ENCODE measurements at places on chromosomes 4 and X. TPM values are rescaled to one million over a fixed set of nuclear protein-coding genes. Genes with fewer than 3 reads are reported as not detected.

DNA sequence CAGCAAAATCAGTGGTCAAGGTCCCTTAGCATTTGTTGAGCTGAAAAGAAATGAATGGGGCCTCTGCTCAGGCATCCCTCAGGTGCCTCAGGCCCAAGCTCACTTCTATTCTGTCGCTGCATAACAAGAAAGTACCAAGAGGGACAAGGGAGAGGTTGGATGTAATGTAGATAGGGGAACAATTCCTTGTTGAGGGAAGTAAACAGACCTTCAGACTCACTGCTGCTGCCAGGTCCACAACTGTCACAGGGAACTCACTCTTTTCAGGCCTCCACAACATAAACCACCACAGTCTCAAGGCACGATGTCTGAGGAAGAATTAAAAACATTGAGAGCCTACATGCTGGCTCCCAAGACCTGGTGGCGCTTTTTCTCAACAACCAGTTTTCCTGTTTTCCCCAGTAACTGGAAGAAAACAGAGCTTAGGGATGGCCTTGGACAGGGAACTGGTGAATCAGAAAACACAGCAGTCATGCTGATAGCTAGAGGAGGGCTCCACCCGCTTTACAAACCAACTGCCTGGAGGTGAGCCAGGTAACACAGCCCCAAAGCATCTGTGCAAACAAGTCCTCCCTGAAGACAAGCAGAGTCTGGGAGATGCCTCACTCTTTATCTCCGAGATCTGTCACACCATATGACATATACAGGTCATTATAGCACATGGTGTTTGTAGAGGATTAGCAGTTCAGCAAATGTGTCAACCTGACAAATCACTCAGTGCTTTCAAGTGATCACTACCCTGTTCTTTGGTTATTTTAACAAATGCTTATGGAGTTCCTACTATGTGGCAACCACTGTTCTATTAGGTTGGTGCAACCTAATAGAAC lies 14.3 kb upstream of the AWAT1 start:
- DNase-seq: peak; percentile 33

DNA sequence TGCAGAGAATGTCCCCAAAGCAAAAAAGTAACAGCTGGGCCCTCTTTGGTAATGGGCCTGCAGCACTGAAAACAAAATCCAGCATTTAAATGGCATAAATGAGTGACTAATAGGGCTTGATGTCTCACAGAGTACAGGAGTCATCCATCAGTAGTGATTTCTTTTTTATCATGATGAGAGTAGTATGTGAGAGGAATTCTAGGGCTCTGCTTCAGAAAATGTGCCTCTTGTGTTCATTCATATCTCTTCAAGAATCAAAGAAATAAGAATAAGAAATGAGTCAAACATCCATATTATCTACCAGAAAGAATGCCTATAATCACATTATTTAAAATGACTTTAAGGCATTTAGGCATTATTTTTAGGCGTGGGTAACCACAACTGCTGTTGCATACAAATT lies 792.9 kb upstream of the HTR2C start:
- no peak for DNase-seq

GRCh38 chr4:186984105-186984644 lies 260.5 kb upstream of the FAT1 start:
- DNase-seq: no peak

Gene ALB
- not detected for total RNA-seq

DNA sequence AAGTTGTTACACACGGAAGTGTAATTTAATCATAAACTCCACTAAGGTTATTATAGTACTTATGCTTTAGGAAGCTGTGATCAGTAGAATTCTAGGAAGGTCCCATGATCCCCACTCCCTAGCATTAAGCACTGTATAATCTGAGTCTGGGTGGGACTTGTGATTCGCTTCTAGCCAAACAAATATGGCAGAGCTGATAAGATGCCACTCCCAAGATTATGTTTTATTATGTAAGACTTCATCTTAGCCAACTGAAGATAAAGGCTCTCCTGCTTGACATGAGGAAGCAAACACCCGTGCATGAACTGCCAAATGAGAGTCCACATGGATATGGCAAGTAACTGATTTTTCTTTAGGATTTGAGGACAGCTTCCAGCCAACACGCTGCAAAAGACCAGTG lies 186.4 kb upstream of the NDST3 start:
- no peak for DNase-seq

DNA sequence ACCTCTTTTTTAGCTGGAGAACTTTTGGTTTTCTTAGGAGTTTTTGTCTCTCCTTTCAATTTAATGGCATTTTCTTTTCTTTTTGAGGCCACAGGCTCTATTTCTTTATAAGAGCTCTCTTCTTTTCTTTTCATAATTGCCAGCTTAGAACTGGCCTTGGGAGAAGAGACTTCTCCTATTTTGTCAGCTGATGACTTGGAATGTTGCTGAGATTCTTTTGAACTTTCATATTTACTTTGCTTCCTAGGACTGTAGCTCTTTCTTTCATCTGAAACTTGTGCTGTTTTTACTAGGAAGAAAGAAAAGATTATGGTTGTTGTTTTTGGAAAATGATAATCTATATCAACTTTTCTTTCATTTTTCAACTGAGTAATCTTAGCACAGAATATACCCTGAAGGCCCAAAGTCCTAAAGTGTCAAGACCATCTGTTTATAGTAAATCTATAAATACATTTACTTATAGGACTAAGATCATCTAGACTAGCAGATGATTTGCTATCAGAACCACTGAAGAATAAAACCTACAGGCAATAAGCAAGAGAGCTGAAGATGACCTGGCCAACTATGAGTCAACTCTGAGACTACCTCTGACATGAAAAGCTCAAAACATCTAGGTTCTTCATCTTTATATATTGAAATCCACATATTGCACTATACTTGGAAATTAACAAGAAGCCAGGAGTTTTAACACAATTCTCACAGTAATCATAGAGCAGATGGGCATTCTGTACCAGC lies 45.6 kb downstream of the RFC1 start:
- DNase-seq: no peak

GRCh38 chr4:20616848-20617247 lies 83.4 kb upstream of the PACRGL start:
- DNase-seq: no peak

GRCh38 chr4:56696056-56696455 lies 15.0 kb upstream of the HOPX start:
- DNase-seq: no peak

DNA sequence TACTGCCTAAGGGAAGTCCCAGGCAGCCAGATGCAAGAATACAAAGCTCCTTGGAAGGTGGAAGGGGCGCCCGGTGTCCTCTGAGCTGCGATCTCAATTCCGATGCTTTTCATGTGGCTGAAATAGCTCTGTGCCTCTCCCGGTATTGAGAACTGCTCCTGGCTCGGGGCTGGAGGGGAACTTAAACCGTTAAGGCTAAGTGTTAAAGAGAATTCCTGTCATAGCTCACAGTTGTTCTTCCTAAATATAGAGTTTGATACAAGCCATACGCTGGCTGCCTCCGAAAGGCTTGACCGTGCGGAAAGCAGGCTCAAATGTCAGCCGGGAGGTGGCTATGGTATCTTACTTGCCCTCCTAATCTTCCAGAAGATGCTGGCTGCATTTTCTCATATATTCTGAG lies at the start of gene SMPX:
SMPX (minus strand) TSS at position 157 of the 400 bp plus-strand sequence. CDS start 3,826 bp downstream, outside the sequence.
- DNase-seq: peak; percentile 45

Gene SAGE1
- total RNA-seq: not detected

DNA sequence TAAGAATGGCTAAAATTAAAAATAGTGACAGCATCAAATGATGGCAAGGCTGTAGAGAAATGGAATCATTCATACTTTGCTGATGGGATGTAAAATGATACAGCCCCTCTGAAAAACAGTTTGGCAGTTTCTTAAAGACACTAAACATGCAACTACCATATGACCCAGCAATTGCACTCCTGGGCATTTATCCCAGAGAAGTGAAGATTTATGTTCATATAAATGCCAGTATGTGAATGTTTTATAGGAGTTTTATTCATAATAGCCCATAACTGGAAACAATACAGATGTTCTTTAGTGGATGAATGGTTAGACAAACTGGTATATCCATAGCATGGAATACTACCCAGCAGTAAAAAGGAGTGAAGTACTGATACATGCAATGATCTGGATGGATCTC lies 43.3 kb downstream of the REPS2 start:
- no peak for DNase-seq

GRCh38 chrX:123424546-123424945 lies 240.5 kb downstream of the GRIA3 start:
- DNase-seq: no peak

Gene UGT2B10
- not detected for total RNA-seq

Gene IL1RAPL1
- total RNA-seq: 4.7 TPM

Gene TASL
- total RNA-seq: 0.62 TPM

Data from left ventricle myocardium superior (tissue), 1 donor.